ENCODE measurements at places on chromosomes 3 and 15.

DNA sequence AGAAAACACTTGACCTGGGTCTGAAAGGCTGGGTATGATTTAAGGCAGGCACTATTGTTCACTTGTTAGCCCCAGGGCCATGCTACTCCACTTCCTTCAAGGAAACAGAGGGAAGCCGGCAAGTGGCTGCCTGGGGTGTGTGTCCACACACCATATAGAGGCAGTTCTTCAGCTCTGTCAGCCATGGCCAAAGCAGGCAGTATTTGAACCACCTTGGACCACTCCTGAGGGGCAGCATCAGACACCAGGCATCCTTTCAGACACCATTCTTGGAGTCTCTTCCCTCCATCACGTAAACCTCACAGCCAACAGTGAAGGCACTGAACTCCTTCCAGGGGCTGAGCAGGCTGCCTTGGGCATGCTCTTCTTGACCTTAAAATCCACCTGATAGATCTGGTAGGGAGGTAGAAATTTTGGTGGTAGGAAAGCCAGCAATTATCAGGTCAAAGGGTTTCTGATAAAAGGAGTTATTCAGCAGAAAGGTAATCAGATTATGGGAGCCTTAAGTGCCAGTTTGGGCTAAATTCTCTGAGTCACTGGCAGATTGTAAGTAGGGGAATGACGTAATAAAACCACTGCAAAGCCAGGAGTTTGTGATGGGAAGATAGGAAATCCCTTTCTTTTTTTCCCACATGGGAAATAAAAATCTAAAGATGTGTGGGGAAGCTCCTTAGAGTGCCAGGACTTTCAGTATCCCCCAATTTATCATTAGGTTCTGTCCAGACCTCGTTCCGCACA lies 20.2 kb downstream of the TGFBR2 start:
- no peak for DNase-seq

DNA sequence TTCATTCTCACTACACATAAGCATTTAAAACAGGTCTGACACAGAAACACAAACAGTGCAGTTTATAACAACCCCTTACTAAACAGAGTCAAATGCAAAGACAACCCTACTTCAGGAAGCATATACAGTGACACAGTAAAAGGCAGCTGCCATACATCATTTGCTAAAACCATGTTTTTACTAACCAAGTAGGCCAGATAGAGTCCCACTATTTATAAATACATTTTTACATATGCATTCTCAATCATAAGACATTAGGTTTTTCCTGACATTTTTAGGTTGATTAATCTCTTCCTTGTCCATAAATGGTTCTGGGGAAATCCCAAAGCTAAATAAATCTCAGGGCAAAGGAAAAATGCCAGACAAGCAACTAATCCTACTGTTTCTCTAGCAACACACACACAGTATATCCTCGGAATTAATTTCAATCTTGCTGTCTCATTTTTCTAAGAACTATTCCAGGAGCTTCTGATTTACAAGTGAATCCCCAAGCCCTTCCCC lies 39.0 kb downstream of the CHAC1 start:
- no peak for DNase-seq

DNA sequence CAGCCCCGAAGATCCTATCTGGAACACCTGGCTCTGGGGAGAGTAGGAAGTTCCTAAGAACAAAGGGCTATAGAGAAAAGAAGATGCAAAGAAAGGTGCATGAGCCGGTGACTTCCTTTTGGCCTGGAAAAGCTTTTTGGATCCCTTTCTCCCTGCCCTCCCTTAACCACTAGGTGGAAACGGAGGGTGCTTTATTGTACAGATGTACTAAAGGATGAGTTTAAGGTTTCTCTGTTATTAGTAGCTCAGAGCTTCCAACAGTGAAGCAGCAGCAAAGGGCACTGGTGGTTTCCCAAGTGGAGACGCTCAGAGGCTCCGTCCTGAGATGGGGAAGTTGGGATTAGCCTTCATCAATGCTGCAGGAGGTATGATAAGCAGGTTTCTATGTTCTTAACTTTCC lies 5.9 kb upstream of the ADGRG7 start:
- DNase-seq, result no peak

- no peak for DNase-seq
Measured at GRCh38 chr3:62995119-62995518, 119.9 kb upstream of the CADPS start.

- no peak for DNase-seq
Measured at GRCh38 chr3:193655831-193656433, 62.9 kb downstream of the OPA1 start.

DNA sequence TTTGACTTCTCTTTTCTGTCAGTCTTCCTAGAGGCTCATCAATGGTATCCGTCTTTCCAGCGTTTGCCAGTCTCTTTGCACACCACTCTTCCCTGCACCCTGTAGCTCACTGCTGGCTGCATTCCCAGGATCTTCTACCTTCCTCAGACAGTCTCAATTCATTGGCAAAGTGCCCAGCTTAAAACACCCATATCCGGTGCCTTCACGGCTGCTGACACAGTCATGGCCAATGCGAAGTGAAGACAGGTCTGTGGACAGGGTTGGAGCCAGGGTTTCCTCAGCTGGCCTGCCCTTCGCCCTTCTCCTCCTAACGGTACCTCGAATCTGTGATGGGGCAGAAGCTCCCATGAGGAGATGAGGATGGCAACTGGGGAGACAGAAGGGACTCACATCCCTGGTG lies 36.1 kb downstream of the PTH1R start:
- no peak for DNase-seq
